Choroid plexus epithelial cell (primary cell): ENCODE measurements at places on chromosomes 4 and X.

GRCh38 chr4:25884031-25884782 is 21.4 kb upstream of the SEL1L3 start:
- peak; percentile 74 for DNase-seq

DNA sequence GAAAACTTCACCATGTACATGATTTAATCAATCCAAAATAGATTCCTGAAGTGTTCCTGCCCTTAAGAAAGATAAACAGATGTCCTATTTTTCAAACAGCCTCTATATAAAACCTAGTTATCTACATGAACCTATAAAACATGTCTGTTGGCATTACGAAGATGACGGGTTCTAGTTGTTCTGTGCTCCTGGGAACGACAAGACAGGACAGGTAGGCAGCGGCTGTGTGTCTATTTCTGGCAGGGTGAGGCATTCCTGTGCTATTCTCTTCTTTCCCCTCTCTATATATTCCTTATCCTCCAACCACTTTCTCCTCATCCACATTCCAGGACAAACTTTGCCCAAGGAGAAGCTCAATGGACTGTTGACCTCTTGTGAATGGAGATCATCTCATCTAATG is 6.1 kb downstream of the FAT1 start:
- no peak for DNase-seq

- DNase-seq: peak; percentile 56
Observed at GRCh38 chrX:11757719-11758399, at the start of gene MSL3. Gene MSL3, plus strand, starts transcription at chrX:11758237. Its CDS starts 27 bp downstream, at chrX:11758264.

GRCh38 chr4:11416071-11416766 is 12.5 kb downstream of the HS3ST1 start:
- no peak for DNase-seq

DNA sequence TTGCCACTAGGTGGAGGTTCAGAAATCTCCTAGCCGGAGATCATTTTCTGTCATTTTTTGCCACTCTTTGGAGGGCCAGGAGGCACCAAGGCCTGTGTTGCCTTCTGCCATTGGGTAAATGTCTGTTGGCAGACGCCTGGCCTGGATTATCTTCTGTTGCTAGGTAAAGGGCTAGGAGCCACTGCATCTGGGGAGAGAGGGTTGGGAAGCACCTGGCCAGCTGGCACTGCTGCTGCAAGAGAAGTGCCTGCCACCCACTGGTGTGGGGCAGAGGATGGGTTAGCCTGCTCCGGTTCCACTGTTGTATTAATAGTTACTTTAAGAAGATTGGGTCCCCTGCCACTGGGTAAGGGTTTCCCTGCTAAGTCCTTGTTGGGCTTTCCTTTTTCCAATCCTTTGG is 58.1 kb downstream of the AWAT2 start:
- no peak for DNase-seq

GRCh38 chr4:186709517-186709916 is 14.1 kb downstream of the FAT1 start:
- no peak for DNase-seq

DNA sequence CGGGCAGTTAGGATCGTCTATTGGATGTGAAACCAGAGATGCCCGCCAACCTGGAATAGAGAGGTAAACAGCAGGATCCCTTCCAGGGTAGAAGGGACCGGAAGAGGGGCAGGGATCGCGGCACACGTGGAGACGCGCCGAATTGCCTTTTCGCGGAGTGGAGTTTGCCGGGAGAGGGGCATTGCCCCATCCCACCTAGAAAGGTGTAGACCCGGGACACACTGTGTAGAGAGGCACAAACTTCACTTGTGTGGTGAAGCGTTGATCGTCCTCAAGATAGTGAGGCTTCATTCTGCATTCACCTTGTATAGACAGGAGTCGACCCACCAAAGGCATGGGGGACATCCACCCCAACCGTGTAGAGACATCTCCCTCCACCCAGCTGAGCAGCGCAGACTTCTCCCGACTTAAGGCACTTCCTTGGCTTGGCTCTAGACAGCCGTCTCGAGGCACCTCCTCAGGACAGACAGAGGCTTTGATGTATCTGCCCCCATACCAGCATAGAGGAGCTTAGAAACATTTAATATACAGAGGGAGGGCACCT is 410 bp downstream of the GNL3L start:
- peak; percentile 4 for DNase-seq

- DNase-seq: no peak
Observed at GRCh38 chrX:17687648-17688047, 49.6 kb upstream of the SCML1 start.

DNA sequence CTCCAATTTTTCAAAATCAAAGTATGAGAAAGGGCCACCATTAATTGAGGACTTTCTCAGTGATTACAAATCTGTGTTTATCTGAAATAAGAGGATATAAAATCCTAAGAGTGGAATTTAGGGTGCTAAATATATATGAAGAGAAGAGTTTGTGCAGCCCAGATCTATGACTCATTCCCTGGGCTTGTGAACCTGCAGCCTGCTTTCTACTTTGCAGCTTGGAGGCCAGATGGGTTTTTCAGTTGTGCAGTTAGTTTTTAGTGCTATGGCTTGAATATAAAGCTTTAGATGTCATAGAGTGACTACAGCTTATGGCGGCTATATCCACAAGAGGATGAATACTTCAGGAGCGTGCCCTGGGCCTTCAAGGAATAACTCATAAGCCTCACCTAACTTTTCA is 1391.1 kb downstream of the FSTL5 start:
- DNase-seq: peak; percentile 4

DNA sequence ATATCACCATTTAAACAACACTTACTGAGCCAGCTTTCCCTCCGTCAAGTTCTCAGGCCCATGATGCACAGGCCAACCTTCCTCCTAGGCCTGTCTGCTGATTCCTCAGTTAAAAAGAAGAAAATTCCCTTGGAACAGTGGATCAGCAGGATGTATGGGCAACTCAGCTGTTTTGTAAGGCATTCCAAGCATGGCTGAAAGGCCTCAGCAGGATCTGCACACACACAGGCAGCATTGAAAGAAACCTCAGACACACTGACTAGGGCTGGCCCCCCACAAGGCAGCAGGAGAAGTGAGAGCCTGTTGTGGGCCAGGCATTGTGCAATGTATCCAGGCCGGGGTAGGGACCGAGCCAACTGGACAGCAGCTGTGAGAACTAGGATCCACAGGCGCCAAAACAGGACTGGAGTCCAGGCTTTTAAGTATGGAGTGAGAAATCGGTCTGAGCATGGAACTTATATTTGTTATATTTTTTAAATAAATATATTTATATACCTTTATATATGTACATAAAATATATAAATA is 171.4 kb downstream of the NWD2 start:
- no peak for DNase-seq
